ENCODE measurements at places on chromosomes 6 and 20. TPM values are rescaled to one million over a fixed set of nuclear protein-coding genes. Genes with fewer than 3 reads are reported as not detected.

DNA sequence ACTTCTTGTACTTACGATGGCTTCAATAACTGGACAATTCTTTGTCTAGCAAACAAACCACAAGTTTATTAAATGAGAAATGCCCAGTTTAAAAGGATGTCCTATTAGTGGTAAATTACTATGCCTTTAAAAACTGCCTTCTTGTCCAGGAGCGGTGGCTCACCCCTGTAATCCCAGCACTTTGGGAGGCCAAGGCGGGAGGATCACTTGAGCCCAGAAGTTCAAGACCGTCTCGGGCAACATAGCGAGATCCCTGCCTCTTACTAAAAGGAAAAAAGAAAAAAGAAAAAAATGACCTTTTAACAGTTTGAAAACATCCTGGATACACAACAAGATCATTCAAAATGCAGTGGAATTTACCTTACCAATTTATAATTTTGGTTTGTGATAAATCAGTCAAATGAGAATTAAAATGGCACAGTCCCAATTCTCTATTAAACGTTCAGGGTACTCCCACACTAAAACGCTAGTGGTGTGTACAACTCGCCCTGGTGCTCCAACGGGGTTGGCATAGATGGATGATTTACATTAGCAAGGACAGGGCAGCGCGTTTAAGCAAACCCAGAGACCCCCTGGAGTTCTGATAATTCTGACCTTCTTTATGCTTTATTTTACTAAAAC lies 2.3 kb downstream of the ZBTB2 start:
- H3K27ac ChIP-seq: peak overlapping the region; percentile 99
- H3K27me3 ChIP-seq: no peaks in the 10 kb centered on the region
- H3K36me3 ChIP-seq: peaks cover 12% of the 10 kb centered on the region
- DNase-seq: no peak
- H3K4me1 ChIP-seq: peaks cover 51% of the 10 kb centered on the region
- peak overlapping the region; percentile 91 for H3K4me3 ChIP-seq

DNA sequence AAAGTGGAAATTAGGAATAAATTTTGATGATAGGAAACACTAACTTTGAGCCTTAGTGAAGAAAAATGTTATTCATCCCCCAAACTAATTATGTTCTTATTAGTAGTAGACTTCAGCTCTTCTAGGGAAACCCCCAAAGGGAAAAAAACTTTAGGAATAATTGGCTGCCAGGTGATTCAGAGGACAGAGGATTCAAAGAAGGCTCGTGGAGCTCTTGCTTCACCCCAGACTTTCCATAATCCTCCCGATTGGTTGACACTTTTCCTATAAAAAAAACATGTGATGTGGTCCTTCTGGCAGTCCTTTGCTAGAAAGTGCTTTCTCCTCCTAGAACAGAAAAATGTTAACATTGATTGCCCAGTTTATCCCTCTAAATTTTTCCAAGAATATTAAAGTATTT lies 5.6 kb upstream of the CCDC170 start:
- H3K4me3 ChIP-seq: no peak overlapping the region
- no peak overlapping the region for H3K27ac ChIP-seq
- H3K4me1 ChIP-seq: peaks cover under 1% of the 10 kb centered on the region
- H3K27me3 ChIP-seq: peaks cover 25% of the 10 kb centered on the region
- no peak for DNase-seq

The ZBTB24 gene
- 14.6 TPM for total RNA-seq

DNA sequence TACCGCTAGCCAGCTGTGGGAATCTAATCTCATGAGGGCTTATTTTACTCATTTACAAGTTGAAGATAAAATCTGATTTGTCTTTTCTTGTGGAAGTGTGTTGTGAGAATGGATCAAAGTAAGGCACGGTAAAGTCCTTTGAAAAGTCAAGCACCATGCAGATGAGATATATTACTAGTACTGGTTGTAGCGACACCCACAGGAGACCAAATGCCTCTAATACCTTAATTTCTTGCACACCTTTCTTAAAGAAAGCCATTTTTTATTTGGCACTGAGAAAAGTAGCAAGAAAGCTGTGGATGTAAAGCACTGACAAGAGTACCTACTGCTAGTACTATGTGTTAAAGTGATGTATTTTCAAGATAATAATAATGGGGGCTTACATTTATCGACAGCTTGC lies 191.0 kb upstream of the MMS22L start:
- H3K27me3 ChIP-seq: no peaks in the 10 kb centered on the region
- no peaks in the 10 kb centered on the region for H3K4me1 ChIP-seq
- H3K27ac ChIP-seq: no peak overlapping the region
- no peak overlapping the region for H3K4me3 ChIP-seq
- DNase-seq: no peak
- no peaks in the 10 kb centered on the region for H3K36me3 ChIP-seq

The GRM1 gene
- 0.41 TPM for total RNA-seq

GRCh38 chr6:45969026-45969425 lies 46.6 kb downstream of the CLIC5 start:
- DNase-seq: no peak
- no peaks in the 10 kb centered on the region for H3K36me3 ChIP-seq
- no peaks in the 10 kb centered on the region for H3K27me3 ChIP-seq
- no peak overlapping the region for H3K4me3 ChIP-seq

GRCh38 chr6:81455641-81456040 lies 296.8 kb downstream of the TENT5A start:
- no peaks in the 10 kb centered on the region for H3K4me1 ChIP-seq
- no peak for DNase-seq
- H3K27ac ChIP-seq: no peak overlapping the region
- no peak overlapping the region for H3K4me3 ChIP-seq

DNA sequence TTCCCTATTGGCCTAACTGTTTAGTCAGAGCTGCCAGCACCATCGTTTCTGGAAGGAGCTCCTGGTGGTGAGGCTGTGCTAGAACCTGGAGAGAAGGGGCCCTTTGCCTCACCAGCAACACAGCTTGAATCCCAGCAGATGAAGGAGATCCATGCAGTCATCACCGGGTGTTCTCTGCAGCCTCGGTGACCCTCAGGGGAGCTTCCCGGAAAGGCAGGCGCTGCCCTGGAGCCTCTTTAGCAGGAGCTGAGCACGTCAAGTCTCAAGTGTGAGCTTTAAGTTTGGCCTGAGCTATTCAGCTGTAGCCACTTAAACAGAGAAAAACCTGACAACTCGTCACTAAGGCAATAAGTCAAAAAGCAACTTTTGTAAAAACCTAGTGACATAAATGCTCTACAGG lies 181.2 kb upstream of the FOXQ1 start:
- no peak for DNase-seq
- no peaks in the 10 kb centered on the region for H3K27me3 ChIP-seq
- no peak overlapping the region for H3K4me3 ChIP-seq
- H3K27ac ChIP-seq: no peak overlapping the region
- no peaks in the 10 kb centered on the region for H3K36me3 ChIP-seq

DNA sequence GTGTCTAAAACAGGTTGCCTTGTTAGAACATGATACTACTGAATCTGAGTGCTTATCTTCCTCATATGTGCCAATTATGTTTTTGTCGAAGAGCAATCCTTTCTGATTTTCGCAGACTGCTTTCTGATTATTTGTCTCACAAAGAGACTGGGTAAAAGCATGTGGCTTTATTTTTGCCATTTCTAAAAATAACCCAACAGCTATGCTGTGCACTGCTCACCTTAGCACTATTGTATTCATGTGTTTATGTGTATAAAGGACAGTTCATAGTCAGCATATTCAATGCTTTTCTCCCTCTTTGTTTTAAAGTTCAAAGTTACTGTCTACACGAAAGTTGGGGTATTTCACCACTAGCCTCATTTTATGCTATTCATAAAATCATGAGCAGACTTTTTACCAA lies 127.0 kb downstream of the SGK1 start:
- H3K4me1 ChIP-seq: peaks cover 18% of the 10 kb centered on the region
- H3K36me3 ChIP-seq: no peaks in the 10 kb centered on the region
- H3K4me3 ChIP-seq: no peak overlapping the region
- no peaks in the 10 kb centered on the region for H3K27me3 ChIP-seq
- DNase-seq: no peak

Measured in WTC11 (cell line).